ENCODE measurements at places on chromosomes 2 and 18. TPM values are rescaled to one million over a fixed set of nuclear protein-coding genes. Genes with fewer than 3 reads are reported as not detected.

The GPBAR1 gene
- 2.0 TPM for total RNA-seq

The CYRIA gene
- total RNA-seq: 5.1 TPM

The GKN2 gene
- not detected for total RNA-seq

The SERPINB2 gene
- total RNA-seq: not detected

The MC4R gene
- total RNA-seq: not detected

The BMP10 gene
- total RNA-seq: 0.35 TPM

The HOXD4 gene
- total RNA-seq: not detected

The CCDC74B gene
- total RNA-seq: 0.97 TPM

The C2orf72 gene
- 0.16 TPM for total RNA-seq

The FBXO41 gene
- total RNA-seq: 0.87 TPM

The IL18RAP gene
- 0.30 TPM for total RNA-seq

The LAMA1 gene
- total RNA-seq: not detected

The MYO1B gene
- total RNA-seq: 18.9 TPM

The PLEK gene
- 7.2 TPM for total RNA-seq

The YWHAQ gene
- total RNA-seq: 116 TPM

The SOX11 gene
- 1.1 TPM for total RNA-seq

The PAX8 gene
- 0.60 TPM for total RNA-seq

The SCRN3 gene
- total RNA-seq: 42.6 TPM

The FLACC1 gene
- 6.5 TPM for total RNA-seq
